ENCODE measurements at places on chromosomes 5 and 9. TPM values are rescaled to one million over a fixed set of nuclear protein-coding genes. Genes with fewer than 3 reads are reported as not detected.

- DNase-seq, result no peak
Measured at GRCh38 chr5:74325866-74326265, 314.7 kb downstream of the ENC1 start.

DNA sequence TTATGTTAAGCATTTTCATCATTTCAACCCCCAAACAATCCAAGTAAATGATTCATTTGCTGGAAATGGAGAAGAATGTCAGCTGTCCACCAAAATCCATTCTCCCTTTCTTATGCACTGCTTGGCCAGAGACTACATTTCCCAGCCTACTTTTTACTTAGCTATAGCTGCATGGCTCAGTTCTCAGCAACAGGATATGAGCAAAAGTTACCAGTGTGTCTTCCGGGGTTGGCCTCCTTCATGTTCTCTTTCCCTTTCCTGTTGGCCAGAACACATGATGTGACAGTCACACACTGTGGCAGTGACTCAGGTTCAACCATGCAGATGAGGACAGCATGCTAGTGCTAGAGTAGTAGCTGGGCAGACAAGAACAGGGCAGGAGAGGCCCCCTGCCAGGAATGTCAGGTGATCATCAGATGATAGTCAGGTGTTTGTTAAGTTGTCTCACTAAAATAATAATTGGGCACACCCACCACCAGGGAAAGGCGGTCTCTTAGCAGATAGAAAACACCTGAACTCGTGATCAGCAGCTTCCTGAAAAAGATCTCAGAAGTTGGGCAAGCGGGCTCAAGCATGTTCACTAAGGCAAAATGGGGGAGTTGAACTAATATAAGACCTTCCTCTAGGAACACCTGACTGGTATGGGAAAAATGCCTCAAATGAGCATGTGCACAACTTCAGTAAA lies 12.2 kb downstream of the GPR150 start:
- no peak for DNase-seq

GRCh38 chr5:160036884-160037283 lies 27.9 kb downstream of the TTC1 start:
- no peak for DNase-seq

- peak; percentile 74 for DNase-seq
Measured at GRCh38 chr9:84271531-84271900, 69.0 kb downstream of the SLC28A3 start.

The PCDHA11 gene
- total RNA-seq, result not detected

DNA sequence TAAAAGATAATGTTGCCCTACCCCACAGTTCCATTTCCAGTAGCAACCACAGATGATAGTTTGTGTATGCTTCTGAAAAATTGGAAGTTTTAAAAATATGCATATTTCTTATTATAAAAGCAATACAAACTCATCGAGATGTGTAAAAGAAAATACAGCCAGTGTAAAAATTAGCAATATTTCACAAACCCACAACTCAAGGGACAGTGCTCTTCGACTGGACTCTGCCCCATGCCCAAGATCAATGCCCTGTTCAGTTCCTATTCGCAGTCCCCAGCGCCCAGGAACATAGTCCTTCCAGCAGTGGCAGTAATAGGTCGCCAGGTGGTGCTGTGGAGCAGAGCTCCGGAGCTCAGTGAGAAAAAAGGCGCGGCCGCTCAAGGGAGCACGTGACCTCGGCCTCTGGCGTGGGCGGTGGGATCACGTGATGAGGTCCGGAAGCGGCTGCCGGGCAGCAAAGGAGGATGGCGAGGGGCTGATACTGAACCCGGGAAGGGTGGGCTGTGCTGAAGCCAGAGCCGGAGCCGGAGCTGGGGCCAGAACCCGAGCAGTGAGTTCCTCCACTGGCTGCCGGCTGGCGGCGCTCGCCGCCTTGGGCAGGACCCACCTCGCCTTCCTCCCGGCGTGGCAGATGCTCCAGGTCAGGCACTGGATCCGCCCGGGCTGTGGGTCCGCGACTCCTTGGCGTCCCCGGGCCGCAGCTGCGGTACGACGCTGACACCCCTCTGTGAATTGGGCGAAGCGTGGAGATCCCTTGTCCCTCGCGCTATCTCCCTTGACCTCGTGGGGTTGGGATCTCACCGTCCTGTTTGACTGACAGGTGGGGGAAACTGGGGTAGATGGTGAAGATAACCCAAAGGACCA lies at the start of gene SLC36A1:
SLC36A1 (plus strand) TSS at position 430 of the 864 bp plus-strand sequence. CDS start 11,190 bp downstream, outside the sequence.
- DNase-seq, result peak; percentile 97

All from Right ventricle myocardium inferior (tissue), 1 donor.